Stimulated activated CD8-positive, alpha-beta memory T cell treated with anti-CD3 and anti-CD28 coated beads, Interleukin-12 subunit alpha, Interleukin-12 subunit beta, amount 100 ng/mL, for 4 hours (primary cell): ENCODE measurements at places on chromosomes 13 and 19.

- no peak for DNase-seq
Observed at GRCh38 chr19:45173816-45174215, 4.2 kb downstream of the TRAPPC6A start.

GRCh38 chr19:1470305-1471009 lies 8.6 kb downstream of the C19orf25 start:
- peak; percentile 53 for DNase-seq

- DNase-seq, result no peak
Observed at GRCh38 chr19:7665076-7665475, 3.8 kb upstream of the RETN start.

- no peak for DNase-seq
Observed at GRCh38 chr13:38372820-38373383, 23.3 kb downstream of the UFM1 start.

DNA sequence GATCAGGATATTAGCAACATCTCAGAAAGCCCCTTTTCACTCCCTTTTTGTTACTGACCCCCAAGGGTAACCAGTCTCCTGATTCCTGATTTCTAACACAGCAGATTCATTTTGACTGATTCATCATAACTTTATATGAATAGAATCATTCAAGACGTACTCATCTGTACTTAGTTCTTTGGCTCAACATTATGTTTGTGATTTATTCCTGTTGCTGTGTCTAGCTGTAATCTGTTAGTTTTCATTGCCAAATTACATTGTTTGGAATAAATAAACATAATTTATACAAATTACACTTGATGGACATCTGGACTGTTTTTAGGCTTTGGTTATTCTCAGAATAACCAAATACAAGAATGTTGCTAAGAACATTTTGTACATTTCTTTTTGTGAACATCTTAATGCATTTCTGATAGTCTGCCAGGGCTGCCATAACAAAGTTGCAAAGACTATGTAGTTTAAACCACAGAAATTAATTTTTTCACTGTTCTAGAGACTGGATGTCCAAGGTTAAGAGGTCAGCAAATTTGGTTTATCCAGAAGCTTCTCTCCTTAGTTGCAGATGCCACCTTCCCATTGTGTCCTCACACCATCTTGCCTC lies 62.8 kb upstream of the EDNRB start:
- no peak for DNase-seq

- DNase-seq, result no peak
Observed at GRCh38 chr13:99103536-99103935, 97.1 kb upstream of the UBAC2 start.

- DNase-seq, result no peak
Observed at GRCh38 chr13:20672772-20673171, 30.7 kb upstream of the IL17D start.
